ENCODE measurements at places on chromosomes 11 and 22.

GRCh38 chr11:69686856-69687255 is 11.7 kb upstream of the LTO1 start:
- no peak for DNase-seq

- peak; percentile 71 for DNase-seq
Observed at GRCh38 chr11:68036141-68036716, 2.6 kb upstream of the TCIRG1 start.

DNA sequence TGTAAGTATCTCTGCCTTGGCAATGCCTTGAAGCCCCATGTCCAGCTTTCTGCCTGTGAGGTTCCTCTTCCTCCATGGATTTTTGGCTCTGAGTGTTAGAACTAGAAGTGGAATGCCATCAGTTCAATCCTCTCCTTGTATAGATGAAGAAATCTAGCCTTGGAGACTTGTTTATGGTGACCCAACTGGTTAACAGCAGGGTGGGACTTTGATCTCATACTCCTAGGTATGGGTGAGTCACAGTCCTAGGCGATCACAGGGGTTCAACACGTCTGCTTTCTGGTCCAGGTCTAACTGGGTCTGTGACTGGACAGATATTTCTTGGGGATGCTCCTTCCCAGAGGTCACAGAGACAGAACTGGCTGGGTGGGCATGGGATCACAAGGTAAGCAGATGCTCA is 9.2 kb upstream of the MTFP1 start:
- DNase-seq, result no peak

DNA sequence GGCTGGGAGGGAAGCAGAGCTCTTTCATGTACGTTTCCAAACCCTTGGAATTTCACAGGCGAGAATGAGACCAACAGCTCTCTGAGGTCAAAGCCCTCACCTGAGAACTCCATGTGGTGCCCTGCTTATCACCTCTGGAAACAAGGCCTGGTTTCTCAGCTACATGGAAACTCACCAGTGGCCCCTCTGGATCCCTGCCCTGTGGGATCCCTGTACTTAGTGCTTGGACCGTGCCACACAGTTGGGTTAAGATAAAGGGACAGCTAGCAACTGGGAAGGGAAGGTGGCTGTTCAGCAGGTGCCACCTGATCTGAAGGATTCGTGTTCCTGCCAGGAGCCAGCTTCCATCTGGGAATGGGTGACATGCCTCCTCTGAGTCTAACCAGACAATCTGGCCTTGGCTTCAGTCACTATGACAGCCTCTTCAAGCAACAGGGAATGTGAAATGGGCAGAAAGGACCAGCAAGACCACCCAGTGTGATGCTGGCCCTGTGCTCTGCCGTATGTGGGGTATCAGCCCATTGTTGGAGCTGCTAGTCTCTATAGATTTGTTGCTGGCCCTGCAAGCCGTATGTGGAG is 54.3 kb upstream of the BID start:
- no peak for DNase-seq

DNA sequence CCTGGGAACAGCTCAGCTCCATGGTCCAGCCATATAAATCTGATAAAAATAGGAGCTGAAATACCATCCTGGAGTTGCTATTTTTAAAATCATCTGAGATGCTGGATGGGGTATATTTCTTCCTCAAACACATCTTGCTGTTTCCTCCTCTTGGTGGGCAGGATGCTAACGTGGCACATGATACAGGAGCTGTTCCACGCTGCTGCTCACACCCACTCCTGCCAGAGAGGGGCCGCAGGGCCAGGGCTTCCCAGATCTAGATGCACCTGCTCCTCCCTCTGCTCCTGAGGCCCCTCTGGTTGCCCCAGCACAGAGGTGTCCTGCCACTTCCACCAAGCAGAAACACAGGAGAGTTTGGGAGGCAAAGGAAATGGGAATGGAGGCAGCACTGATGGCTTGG is 3.3 kb upstream of the ST3GAL4 start:
- no peak for DNase-seq

GRCh38 chr11:125621995-125622394 is 3.0 kb upstream of the CHEK1 start:
- no peak for DNase-seq

DNA sequence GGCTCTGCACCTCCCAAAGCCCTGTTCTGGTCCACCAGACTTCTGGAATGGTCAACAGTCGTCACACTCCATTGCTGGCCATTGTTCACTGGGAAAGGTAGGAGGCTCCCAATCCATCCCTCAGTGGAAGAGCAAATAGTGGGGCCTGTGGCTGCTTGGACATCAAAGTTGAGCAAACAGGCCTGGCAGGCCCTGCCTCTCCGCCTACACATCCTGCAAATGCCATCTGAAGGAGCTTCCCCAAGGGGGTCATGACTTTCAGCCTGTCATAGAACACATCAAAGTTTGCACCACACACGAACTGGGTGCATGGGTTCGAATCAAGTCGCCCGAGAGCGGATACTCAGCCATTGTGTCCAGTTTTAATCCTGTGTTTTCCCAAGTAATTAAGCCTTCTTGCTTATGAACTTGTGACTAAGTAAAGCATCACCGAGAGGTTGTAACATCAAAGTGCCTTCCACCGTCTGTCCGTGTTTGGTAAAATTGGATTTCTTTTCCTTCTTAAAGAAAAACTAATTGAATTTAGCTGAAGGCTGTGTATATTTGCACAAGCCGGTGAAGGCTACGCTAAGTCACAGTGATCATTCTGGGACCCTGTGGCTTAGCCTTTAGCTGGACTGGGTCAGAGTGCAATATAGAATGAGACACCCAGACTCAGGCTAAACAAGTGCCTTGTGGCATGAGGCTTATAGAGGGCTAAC is 36.1 kb downstream of the CLPB start:
- DNase-seq, result peak; percentile 43

DNA sequence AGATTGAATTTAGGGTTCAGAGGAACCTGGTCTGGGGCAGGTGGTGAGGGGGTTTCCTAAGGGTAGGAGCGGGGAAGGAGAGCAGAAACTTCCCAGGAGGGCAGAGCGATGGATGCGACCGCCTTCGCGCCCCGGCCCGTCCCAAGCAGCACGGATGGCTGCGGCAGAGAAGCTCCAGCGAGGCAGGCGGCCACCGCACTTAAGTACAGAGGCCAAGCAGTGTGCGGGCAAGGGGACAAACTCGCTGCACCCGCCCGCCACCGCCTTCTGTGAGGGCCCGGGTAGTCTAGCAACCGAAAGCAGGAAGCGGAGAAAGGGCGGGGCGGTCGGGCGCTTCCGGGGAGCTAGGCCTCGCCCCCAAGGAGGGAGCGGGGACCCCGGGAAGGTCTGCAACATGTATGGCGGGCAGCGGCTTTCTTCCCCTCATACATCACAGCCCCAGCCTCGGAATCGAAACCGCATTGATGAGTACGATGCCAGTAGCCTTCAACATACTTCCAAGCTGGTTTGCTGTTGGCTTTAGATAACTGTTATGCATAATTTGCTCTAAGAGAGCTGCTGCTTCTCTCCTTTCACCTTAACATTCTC is at the start of gene AGBL2:
Gene AGBL2, minus strand, starts transcription at position 288 of the 588 bp plus-strand sequence. CDS start 719 bp downstream, outside the sequence.
- DNase-seq, result peak; percentile 89

GRCh38 chr11:115272925-115273324 is 231.3 kb downstream of the CADM1 start:
- no peak for DNase-seq

DNA sequence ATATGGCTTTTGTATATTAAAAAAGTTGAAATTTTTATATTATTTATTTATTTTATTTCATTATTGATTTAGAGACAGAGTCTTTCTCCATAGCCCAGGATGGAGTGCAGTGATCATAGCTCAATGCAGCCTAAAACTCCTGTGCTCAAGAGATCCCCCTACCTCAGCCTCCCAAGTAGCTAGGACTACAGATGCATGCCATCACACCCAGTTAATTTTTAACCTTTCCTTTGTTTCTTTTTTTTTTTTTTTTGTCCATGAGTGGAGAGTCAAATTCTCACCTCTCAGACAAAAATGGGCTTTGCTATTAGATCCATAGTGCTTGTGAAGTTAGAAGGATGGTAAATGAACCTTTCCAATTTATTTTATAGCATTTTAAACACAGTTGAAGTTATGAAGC is 182.5 kb downstream of the SOX6 start:
- DNase-seq, result no peak

GRCh38 chr11:17333799-17334586 is 17.6 kb upstream of the NCR3LG1 start:
- no peak for DNase-seq

DNA sequence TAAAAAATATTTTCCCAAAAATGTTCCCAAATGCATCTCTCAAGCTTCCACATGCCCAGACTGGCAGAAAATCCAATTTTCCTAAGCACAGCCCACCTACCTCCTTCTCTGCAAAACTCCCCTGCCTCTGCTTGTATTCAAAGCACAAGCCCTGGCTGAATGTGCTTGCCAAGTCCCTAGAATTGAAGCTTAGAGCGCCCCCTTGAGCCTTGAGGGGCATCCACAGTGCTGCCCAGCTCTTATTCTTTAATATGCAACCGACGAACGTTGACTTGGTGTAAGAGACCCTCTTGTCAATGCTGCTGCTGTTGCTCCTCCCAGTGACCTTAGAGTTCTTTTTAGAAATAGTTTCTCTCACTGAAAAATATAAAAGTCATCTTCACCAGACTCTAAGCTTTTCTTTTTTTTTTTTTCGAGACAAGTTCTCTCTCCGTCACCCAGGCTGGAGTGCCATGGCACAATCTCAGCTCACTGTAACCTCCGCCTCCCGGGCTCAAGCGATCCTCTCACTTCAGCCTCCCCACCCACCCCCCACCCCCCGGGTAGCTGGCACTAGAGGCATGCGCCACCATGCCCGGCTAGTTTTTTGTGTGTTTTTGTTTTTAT is 63.5 kb upstream of the CAPRIN1 start:
- peak; percentile 95 for DNase-seq

GRCh38 chr22:37331034-37331428 is 48.7 kb downstream of the CYTH4 start:
- no peak for DNase-seq

DNA sequence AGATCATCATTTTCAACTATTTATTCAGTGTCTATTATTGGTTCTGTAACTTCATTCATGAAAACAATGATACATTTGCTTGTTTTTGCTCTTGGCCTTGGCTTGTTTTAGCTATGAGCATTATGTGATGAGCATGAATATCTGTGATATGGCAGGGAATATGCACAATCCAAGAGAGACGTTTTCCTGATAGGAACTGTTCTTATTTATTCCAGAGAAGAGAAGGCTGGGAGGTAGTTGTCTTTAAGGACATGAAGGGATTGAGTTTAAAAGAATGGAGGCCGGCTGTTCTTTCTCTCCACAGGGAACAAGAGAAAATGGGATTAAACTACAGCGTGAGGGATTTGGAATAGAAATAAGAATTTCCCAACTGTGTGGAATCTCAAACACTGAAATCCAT is 30.3 kb downstream of the BLID start:
- no peak for DNase-seq

GRCh38 chr11:2783536-2784082 is 83.8 kb upstream of the KCNQ1OT1 start:
- DNase-seq, result peak; percentile 35

GRCh38 chr11:18495271-18495670 is 31.5 kb downstream of the TSG101 start:
- no peak for DNase-seq

GRCh38 chr11:64879244-64879900 is 951 bp upstream of the EHD1 start:
- DNase-seq, result peak; percentile 93

DNA sequence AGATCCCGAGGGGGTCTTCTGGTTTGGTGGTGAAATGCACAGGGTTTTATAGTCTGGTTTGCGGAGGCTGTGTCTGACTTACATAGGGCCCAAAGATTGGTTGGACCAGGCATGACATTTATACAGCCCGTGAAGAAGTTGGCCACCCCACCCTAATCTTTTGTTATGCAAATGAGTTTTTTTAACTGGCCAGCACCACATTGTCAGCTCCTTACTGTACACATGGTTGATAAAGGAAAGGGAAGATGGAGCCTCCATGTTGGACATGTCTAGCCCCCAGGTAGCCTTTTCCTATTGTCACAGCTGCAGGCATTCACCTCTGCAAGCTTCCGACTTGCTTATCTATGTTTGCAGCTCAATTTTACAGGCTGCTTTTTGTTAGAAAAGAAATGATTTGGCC is 70.1 kb downstream of the WT1 start:
- DNase-seq, result no peak

DNA sequence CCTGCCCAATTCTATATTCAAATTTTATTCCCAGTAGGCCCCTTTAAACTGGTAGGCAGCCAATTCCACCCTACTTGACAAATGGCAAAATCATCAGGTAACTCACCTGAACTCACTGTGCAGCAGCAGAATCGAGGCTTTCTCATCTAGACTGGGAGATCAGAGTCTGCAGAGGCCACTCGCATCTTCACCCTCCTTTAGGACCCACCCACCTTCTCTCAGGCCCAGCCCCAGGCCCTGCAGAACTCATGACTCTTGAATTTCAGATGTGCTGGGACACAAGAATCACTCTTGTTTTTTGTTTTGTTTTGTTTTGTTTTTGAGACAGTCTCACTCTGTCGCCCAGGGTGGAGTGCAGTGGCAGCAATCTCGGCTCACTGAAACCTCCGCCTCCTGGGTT is 38.8 kb downstream of the MICAL3 start:
- DNase-seq, result no peak

GRCh38 chr22:45720839-45721378 is 49.3 kb downstream of the ATXN10 start:
- DNase-seq, result peak; percentile 21

DNA sequence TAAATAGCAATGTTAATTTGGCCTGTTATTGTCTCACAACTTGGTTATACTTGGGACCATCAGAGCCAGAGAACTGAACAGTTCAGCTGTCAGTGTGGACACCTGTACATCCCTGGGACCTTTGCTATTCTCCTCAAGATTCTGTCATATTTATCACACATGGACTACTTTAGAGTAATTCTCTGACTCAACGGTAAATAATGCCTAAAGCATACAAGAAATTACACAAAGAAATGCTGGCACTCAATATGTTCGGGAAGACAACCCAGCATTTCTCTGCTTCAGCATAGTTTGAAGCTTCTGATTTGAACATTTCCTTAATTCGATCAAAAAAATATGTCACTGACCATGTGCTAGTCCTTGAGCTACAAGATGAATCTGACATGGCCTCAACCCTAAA is 34.6 kb upstream of the MMP13 start:
- DNase-seq, result no peak

DNA sequence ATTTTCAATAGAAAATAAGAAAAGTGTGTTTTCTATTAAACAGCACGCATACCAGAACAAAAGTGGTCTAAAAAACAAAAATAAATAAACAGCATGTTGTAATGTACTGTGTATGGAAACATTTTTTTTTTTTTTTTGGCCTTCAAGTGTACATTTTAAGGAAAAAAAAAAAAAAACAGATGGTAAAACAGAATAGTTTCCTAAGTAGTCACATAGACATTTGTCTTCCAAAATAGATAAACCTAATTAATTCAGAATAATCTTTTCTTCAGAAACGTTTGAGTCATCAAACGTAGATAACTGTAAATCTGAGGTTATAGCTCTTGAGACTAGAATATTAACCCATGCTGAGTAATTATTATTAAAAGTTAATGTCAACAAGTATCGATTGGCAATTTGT is 396 bp upstream of the CFAP300 start:
- DNase-seq, result no peak

- DNase-seq, result peak; percentile 75
Observed at GRCh38 chr11:78791254-78791653, 216.6 kb upstream of the NARS2 start.
